ENCODE measurements at places on chromosomes 1 and 21.

DNA sequence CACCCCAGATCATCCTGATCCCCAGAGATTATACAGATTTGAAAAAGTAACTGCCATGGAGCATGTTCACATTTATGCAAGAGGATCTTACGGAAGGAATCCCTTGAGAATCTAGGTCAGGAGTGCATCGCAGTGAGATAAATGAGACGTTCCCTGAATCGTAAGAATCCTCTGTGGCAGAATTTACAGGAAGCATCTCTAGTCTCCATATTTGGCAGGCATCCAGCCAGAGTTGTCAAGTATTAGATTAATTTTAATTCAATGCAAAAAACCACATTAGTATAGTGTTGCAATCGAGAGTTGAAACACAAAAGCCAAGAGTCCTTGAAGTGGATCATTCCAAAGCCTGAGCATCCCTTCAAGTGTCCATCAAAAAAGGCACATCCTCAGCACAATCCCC is 100.8 kb downstream of the RRAGC start:
- DNase-seq: no peak

- DNase-seq: no peak
Measured at GRCh38 chr1:178048883-178049282, 45.0 kb upstream of the RASAL2 start.

GRCh38 chr21:37793660-37794059 is 122.6 kb downstream of the KCNJ6 start:
- no peak for DNase-seq

DNA sequence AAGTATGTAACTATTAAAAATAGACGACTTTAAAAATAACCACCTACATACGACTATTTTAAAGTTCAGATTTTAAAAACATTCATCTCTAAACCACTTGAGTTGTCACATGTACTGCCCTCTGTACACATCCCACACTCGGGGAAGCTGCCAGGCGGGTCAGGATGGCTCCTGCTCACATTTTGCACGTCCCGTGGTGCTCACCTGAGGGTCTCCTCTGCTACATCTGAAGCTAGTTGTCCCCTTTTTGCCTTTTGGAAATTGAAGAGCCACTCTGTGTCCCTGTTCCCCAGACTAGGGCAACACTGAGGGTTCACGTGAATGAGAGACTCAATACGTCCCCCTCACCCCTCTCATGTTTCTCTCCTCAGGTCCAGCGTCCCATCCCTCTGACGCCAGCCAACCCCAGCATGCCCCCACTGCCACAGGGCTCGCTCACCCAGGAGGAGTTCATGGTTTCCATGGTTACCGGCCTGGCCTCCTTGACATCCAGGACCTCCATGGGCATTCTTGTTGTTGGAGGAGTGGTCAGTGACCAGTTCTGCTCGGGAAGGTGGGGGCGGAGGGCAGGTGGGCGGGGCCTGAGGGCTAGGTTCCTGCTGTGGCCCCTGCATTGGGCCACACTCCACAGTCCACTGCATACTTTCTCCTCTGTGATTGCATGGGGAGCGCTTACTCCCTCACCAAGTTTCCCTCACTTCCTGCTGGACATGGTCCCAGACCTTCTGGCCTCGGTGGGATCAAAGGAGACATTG is 13.0 kb upstream of the MIIP start:
- DNase-seq: no peak

GRCh38 chr1:214427871-214428277 is 123.5 kb downstream of the PTPN14 start:
- peak; percentile 68 for DNase-seq

GRCh38 chr1:62435231-62436038 is 1.4 kb upstream of the USP1 start:
- DNase-seq: peak; percentile 9

GRCh38 chr1:161176468-161177111 is 717 bp downstream of the B4GALT3 start:
- DNase-seq: no peak

- DNase-seq: peak; percentile 29
Measured at GRCh38 chr1:44652445-44653106, 21.7 kb downstream of the TMEM53 start.

DNA sequence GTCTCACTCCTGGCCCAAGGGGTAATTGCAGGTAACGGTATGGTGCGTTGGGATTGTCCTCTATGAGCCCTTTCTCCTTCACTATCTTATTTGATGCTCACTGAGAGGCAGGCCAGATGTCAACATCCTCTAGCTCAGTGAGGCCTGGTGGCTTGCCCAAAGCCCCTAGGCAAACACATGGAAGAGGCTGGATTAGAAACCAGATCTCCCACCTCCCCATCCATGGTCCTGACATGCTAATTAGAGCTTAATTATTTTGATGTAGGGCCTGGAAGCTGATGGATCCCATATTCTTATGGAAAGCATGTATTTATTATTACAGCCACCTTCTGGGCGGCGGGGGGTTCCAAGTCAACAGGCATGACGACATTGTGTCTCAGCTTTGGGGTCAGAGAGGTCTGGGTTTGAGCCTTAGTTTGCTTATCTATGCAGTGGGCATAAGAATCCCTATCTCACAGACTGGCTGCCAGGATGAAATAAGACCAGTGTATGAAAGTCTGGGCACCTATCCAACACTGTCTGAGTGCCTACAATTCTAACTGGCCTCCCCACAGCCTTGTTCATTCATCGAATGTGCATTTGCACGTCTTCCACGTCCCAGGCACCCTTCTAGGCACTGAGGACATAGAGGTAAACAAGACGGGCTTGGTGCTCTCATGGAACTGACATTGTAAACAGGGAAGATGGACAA is 6.2 kb downstream of the SMPDL3B start:
- no peak for DNase-seq

DNA sequence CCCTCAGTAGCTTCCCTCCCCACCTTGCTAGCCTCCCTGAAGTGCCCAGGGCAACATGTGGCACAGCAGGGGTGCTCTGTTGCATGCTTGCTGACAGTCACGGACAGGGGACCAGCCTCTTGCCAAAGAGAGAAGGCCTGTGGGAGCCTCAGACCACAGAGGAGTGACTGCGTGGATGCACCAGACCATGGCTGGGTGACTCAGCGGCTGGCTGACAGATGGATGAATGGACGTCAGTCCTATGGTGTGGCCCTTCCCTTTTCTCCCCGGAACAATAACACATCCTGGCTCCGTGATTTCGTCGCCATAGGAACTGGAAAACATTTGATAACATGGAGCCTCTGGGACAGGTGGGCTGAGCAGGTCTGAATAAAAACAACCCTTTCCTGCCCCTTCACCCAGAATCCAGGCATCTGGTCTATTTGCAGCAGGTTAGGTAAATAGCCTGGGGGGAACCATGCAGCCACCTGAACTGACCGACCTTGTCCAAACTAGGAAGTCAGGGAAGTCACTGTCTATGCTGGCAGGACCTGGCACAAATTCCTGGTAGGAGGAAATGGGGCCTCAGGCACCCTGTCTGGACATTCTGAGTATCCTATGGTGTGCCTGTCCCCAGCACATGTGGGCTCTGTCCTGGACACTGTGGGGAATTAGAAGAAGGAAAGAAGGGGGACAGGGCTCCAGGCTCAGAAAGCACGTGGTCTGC is 53.3 kb downstream of the NENF start:
- DNase-seq: peak; percentile 88

DNA sequence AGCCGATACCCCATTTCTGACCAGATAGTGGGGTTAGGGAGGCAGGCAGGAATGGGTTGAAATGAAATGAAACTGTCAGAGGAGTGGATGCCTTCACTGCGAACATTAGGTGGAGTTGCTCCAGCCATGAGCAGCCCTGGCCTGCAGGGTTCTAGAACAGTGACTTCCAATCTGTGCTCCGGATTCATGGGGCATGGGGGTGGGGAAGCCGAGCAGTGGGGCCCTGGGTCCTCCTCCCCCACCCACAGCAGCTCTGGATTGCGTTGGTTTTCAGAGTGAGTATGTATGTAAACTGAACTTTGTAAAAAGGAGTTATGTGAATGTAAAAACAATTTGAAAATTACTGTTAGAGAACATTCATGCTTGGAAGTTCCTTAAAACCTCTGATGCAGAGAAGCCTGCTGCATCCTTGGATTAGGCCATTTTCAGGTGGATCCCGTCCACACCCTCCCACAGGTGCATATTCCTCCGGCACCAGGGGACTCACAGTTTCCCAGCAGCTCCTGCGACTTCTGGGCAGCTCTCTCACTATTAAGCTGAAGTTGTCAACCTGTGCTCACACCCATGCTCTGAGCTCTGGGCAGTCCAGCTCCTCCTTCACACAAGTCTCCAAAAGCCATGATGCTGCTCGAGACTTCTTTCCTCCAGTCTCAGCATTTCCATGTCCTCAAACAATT is 54.4 kb upstream of the EDN2 start:
- no peak for DNase-seq

DNA sequence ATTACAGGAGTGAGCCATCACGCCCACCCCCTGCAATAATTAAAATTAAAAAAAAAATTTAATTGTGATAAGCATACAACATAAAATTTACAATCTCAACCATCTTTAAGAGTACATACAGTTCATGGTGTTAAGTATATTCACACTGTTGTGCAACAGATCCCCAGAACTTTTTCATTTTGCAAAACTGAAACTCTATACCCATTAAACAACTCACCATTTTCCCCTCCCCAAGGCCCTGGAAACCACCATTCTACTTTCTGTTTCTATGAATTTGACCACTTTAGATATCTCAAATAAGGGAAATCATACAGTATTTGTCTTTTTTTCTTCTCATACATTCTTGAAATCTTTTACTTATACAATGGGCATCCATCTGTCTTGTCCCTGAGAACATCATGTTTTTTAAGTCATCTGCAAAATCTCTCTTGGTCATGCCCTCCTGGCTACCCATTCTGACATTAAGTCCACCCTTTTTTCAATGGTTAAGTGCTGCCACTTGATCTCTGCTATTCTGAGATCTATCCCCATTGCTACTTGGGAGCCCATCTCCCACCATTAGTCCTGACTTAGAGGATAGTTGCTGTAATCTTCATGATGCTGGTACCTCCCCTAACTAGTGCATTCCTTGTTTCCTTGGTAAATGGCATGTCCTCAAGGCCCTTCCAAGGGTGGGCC is 39.4 kb upstream of the ZFYVE9 start:
- DNase-seq: no peak

DNA sequence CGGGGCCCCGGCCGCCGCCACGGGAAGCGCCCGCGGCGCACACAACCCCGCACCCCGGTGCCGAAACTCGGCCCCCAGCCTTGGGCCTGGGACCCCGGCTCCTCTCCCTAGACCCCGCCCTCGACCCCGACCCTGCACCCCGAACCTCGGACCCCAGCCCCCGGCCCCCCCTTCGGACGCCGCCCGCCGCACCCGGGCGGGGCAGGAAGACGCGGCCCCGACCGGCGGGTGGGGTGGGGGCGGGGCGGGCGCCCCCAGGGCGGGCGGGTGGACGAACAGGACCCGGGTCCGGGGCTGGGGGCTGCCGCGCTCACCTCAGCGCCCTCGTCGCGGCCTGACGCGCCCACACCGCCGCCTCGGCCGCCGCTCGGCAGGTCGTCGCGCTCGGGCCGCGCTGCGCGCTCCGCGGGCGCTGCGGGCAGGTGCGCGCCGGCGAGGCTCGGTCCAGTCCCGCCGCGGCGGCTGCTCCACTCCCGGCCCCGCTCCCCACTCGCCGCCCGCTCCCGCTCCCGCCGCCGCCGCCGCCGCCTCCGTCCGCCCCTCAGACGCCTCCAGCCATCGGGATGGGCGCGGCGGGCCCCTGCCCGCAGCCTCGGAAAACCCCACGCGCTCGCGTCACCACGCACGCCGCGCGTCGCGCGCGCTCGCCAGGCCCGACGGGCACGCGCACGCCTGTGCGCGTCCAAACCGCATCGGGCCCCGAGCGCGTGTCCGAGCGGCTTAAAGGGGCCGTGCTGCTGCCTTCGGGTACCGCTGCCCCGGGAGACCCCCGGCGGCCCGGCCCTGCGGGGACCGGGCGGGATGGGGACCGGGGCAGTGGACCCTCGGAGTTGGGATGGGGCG is at the start of gene GNB1:
GNB1 (minus strand) TSS at position 582 of the 843 bp plus-strand sequence. CDS start 65,634 bp downstream, outside the sequence.
- DNase-seq: peak; percentile 60

- peak; percentile 91 for DNase-seq
Measured at GRCh38 chr1:56578963-56579875, at the start of gene PLPP3. TSS of gene PLPP3 (minus strand) at chr1:56579563. CDS start at chr1:56579016, 547 bp downstream.

- DNase-seq: no peak
Measured at GRCh38 chr1:35748326-35748725, 21.5 kb downstream of the CLSPN start.

DNA sequence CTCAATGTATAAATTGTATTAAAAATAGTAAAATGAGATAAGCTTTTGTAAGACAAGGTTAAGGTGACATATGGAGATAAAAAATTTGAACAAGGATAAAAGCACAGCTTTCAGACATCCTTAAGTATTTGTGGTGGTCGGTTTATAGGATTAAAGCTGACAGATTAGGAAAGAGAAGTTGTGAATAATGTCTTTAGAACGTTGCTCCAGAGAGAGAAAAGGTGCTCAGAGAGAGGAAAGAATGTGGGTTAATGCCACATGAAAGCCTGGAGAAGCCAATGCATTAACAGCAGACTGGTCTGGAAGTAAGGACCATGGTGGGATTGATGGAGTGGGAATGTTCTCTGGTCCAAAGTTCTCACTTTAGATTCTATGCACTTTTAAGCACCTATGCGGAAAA is 44.8 kb downstream of the ATP6V1G3 start:
- peak; percentile 26 for DNase-seq

DNA sequence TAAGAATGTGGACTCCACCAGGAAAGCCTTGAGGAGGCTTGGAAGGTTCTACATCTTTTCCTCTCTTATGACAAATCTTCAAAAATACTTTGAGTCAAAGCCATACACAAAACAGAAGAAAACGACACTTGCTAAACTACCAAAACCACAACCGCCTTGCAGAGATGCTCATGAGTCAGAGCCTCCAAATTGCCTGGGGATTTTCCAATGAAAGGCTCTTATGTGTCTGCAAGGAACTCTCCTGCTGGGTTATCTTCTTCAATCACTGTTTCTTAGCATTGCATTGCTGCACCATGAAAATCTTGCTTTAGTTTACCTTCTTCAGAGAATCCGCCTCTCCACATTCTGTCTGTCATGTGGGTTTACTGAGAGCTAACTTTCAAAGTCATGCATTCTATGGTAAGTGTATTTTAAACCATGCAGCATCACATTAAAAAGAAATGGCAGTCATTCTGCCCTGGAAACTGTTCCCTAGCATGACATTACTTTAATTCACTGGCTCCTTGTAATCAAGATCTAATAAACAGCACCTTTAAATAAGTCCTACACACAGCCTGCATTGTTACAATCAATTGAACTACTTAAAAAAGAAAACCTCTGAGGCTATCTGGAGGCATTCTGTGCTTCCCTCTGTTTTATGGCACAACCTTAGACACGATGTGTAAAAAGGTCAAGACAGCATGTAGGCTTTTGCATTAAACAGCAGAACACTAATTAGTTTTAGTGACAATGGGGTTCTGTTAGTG is 210.0 kb upstream of the FOXD3 start:
- DNase-seq: peak; percentile 95

GRCh38 chr1:221720545-221720944 is 21.3 kb downstream of the DUSP10 start:
- DNase-seq: no peak

GRCh38 chr1:208043691-208044181 is 132.8 kb upstream of the CD34 start:
- DNase-seq: no peak

- DNase-seq: no peak
Measured at GRCh38 chr1:101150670-101151069, 86.1 kb upstream of the S1PR1 start.

- peak; percentile 20 for DNase-seq
Measured at GRCh38 chr21:32917362-32918135, 108.2 kb upstream of the OLIG2 start.

GRCh38 chr1:224181453-224181810 is 1.6 kb upstream of the DEGS1 start:
- no peak for DNase-seq

- peak; percentile 20 for DNase-seq
Measured at GRCh38 chr1:204941421-204942338, 71.0 kb downstream of the NFASC start.
